Stimulated activated CD4-positive, alpha-beta T cell treated with anti-CD3 and anti-CD28 coated beads, Interleukin-15, amount 100 ng/mL, for 24 hours (primary cell): ENCODE measurements at places on chromosomes 5 and 9.
A peak's percentile ranks its signal among the peaks of the same experiment; 100 is the strongest.

- no peak for DNase-seq
Observed at GRCh38 chr5:1836176-1836890, 35.1 kb downstream of the NDUFS6 start.

DNA sequence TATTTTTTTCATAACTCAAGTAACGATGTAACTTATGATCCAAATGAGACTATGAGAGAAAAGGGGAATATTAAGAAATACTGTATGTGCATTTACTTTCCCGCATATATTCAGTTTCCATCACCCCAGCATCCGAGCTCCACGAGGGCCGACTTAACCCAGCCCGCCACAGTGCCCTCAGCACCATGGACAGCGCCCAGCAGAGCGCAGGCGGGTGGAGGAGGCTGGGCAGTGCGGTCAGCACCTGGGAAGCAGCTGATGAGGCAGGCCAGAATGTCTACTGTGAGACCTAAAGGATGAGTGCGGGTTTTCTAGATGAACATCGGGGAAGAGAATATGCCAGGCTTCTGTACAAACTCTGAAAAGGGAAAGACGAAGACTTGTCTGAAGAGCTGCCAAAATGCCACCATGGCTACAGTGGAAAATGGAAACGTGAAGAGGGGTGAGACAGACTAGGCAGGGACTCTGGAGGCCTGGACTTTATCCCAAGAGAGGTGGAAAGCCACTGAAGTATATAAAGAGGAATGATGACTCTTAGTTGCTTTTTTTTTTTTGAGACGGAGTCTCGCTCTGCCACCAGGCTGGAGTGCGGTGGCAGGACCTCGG, 34.5 kb upstream of the MED27 start:
- DNase-seq: peak; percentile 50

DNA sequence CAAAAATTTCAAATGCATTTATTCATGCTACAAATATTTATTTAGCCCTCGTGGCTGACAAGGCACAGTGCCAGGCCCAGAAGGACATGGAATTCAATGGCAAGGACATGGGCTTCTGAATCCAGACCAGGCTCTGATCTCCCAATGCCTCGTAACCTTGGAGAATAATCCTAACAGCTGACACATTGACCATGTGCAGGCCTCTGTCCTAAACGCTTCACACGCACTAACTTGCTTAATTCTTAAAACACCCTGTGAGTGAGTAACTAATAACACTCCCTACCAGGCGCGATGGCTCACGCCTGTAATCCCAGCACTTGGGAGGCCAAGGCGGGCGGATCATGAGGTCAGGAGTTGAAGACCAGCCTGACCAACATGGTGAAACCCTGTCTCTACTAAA, 33.2 kb downstream of the MYO10 start:
- DNase-seq: no peak

DNA sequence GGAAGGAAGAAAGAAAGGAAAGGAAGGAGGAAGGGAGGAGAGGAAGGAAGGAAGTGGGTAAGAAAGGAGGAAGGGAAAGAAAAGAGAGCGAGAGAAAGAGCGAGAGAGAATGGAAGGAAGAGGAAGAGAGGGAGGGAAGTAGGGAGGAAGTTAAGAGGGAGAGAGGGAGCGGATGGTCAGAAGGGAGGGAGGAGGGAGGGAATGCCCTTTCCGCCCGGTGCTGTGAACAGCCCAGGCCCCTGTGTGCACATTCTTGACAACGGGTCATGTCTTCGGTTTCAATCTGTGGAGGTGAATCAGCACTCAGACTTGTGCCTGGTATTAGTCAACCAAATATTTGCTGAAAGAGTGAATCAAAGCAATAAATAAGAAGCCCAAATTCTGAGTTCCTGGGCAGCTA, 39.2 kb downstream of the PRUNE2 start:
- DNase-seq: no peak

- no peak for DNase-seq
Observed at GRCh38 chr5:152290181-152290580, 114.9 kb downstream of the NMUR2 start.

GRCh38 chr5:42832060-42832459, 20.4 kb upstream of the SELENOP start:
- DNase-seq: no peak

- no peak for DNase-seq
Observed at GRCh38 chr9:85224729-85225128, 517.0 kb downstream of the AGTPBP1 start.
